ENCODE measurements at places on chromosomes 1 and 21. TPM values are rescaled to one million over a fixed set of nuclear protein-coding genes. Genes with fewer than 3 reads are reported as not detected.

The PRKAA2 gene
- total RNA-seq: 0.20 TPM

The GPX7 gene
- total RNA-seq: 30.8 TPM

The MCOLN3 gene
- 1.6 TPM for total RNA-seq

GRCh38 chr1:38038861-38039260 lies 7.7 kb downstream of the POU3F1 start:
- no peaks in the 10 kb centered on the region for H3K27me3 ChIP-seq
- H3K36me3 ChIP-seq: peaks cover 32% of the 10 kb centered on the region
- peak overlapping the region; percentile 13 for H3K4me3 ChIP-seq
- peak; percentile 85 for DNase-seq
- H3K27ac ChIP-seq: peak overlapping the region; percentile 93

GRCh38 chr1:7111853-7112252 lies 326.6 kb downstream of the CAMTA1 start:
- no peaks in the 10 kb centered on the region for H3K27me3 ChIP-seq
- H3K4me1 ChIP-seq: no peaks in the 10 kb centered on the region
- no peak overlapping the region for H3K27ac ChIP-seq
- H3K4me3 ChIP-seq: no peak overlapping the region
- H3K36me3 ChIP-seq: no peaks in the 10 kb centered on the region

- no peak overlapping the region for H3K27ac ChIP-seq
- H3K27me3 ChIP-seq: no peaks in the 10 kb centered on the region
- DNase-seq: no peak
- H3K4me3 ChIP-seq: no peak overlapping the region
Observed at GRCh38 chr1:171769754-171770153, 11.7 kb upstream of the METTL13 start.

GRCh38 chr1:175901076-175901836 lies 157.9 kb upstream of the TNR start:
- no peaks in the 10 kb centered on the region for H3K27me3 ChIP-seq
- DNase-seq: no peak
- H3K4me1 ChIP-seq: no peaks in the 10 kb centered on the region
- H3K36me3 ChIP-seq: no peaks in the 10 kb centered on the region

GRCh38 chr1:231049121-231049979 lies 9.3 kb upstream of the FAM89A start:
- H3K4me1 ChIP-seq: peaks cover 6% of the 10 kb centered on the region
- H3K4me3 ChIP-seq: no peak overlapping the region
- peaks cover 27% of the 10 kb centered on the region for H3K27me3 ChIP-seq
- no peak for DNase-seq
